Astrocyte (in vitro differentiated cells and primary cell): ENCODE measurements at places on chromosomes 1 and 21. TPM values are rescaled to one million over a fixed set of nuclear protein-coding genes. Genes with fewer than 3 reads are reported as not detected.
A peak's percentile ranks its signal among the peaks of the same experiment; 100 is the strongest.

Gene PLEKHO1
- 63.0 and 63.7 TPM in 2 replicates for total RNA-seq

Gene LHX8
- total RNA-seq: 0.48 and 0.52 TPM in 2 replicates

Gene ACADM
- 29.6 and 30.1 TPM in 2 replicates for total RNA-seq

Gene TCEA3
- 3.3 and 3.4 TPM in 2 replicates for total RNA-seq

DNA sequence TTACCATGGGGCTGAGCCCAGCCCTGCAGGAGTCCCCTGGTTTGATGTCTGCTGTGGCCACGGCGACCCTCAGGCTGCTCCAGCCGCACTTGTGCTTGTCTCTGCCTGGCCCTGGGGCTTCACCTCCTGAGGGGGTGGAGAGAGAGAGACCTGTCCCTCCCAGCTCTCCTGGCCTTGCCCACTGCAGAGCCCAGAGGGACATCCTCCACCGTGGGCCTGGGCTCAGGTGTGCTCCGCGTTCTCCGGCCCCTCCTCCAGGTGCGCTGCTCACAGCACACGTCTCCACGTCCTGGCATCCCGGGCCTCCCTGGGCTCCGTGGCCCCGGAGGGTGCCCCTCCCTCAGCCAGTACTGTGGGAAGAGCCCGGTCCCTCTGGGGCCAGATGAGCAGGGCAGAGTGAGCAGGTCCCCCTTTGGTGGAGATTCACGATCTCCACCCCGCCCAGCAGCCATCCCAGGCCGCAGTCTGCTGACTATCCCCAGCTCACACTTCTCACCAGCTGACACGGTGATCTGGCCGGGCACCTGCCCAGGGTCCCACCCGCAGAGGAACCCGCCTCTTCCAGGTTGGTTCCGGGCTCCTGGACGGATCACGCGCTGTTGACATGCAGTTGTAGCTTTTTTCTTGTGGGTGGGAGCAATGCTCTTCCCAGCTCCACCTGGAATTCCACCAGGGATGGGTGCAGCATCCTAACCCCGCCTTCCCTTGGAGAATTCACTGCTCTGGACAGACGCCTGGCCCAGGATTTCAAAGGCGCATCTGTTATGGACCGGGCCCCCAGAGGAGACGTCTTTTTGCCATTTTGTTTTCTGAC lies 41.8 kb upstream of the POFUT2 start:
- H3K27ac ChIP-seq: peak overlapping the region; percentile 45
- no peak overlapping the region for H3K4me3 ChIP-seq
- no peak for DNase-seq
- H3K4me1 ChIP-seq: peaks cover 32% of the 10 kb centered on the region
- H3K36me3 ChIP-seq: no peaks in the 10 kb centered on the region
- no peaks in the 10 kb centered on the region for H3K27me3 ChIP-seq

GRCh38 chr1:176691251-176692228 lies 228.6 kb downstream of the PAPPA2 start:
- no peaks in the 10 kb centered on the region for H3K27me3 ChIP-seq
- no peak overlapping the region for H3K27ac ChIP-seq
- no peaks in the 10 kb centered on the region for H3K36me3 ChIP-seq
- no peaks in the 10 kb centered on the region for H3K4me1 ChIP-seq

DNA sequence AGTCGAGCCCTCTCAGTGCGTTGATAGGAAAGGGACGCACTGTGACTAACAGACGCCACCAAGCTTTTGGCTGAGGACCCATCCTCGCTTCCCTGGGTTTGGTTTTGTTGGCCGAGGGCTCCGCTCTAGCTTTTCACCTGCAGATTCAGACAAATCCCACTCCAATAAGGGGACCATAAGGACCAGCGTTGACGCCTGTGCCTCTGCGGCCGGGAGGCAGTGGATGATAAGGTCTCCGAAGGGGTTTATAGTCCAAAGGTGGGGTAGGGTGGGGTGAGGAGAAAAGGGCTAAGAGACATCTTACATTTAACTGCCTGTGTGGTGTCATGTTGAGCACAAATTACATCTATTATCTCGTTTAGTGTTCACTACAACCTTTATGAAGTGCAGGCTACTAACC lies 760 bp downstream of the PEX14 start:
- peak overlapping the region; percentile 92 for H3K4me3 ChIP-seq
- H3K36me3 ChIP-seq: no peaks in the 10 kb centered on the region
- H3K27ac ChIP-seq: peak overlapping the region; percentile 70

DNA sequence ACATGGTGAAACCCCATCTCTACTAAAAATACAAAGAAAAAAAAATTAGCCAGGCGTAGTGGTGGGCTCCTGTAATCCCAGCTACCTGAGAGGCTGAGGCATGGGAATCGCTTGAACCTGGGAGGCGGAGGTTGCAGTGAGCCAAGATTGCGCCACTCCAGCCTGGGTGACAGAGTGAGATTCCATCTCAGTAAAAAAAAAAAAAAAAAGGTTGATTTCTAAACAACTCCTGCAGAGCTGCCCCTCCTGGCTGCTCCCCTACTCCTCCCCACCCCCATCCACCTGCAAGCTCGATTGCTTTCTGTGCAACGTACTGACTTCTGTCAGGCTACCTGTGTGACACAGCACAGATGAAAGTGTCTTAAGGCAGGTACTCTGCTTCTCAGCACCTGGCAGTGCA lies 13.3 kb downstream of the ETV3L start:
- no peaks in the 10 kb centered on the region for H3K27me3 ChIP-seq
- DNase-seq: no peak
- H3K27ac ChIP-seq: no peak overlapping the region
- H3K36me3 ChIP-seq: no peaks in the 10 kb centered on the region

GRCh38 chr1:58785442-58786058 lies 1.7 kb upstream of the JUN start:
- no peaks in the 10 kb centered on the region for H3K27me3 ChIP-seq
- DNase-seq: peak; percentile 60
- peaks cover 8% of the 10 kb centered on the region for H3K36me3 ChIP-seq
- H3K27ac ChIP-seq: peak overlapping the region; percentile 98
- peaks cover 12% of the 10 kb centered on the region for H3K4me1 ChIP-seq

GRCh38 chr1:31671147-31671546 lies 26.5 kb upstream of the PEF1 start:
- H3K27me3 ChIP-seq: no peaks in the 10 kb centered on the region
- no peak overlapping the region for H3K27ac ChIP-seq
- H3K4me3 ChIP-seq: no peak overlapping the region
- peaks cover 22% of the 10 kb centered on the region for H3K4me1 ChIP-seq

- no peaks in the 10 kb centered on the region for H3K27me3 ChIP-seq
- H3K36me3 ChIP-seq: no peaks in the 10 kb centered on the region
- no peak for DNase-seq
- H3K4me1 ChIP-seq: peaks cover 8% of the 10 kb centered on the region
Measured at GRCh38 chr1:232872738-232873137, 67.5 kb downstream of the MAP10 start.

GRCh38 chr1:206435445-206435844 lies 34.8 kb upstream of the IKBKE start:
- H3K36me3 ChIP-seq: peaks cover 13% of the 10 kb centered on the region
- H3K4me1 ChIP-seq: peaks cover 2% of the 10 kb centered on the region
- no peak for DNase-seq
- H3K4me3 ChIP-seq: no peak overlapping the region

GRCh38 chr1:169623132-169623926 lies 6.6 kb downstream of the SELP start:
- no peak for DNase-seq
- H3K4me1 ChIP-seq: no peaks in the 10 kb centered on the region
- H3K4me3 ChIP-seq: no peak overlapping the region
- no peaks in the 10 kb centered on the region for H3K36me3 ChIP-seq
- no peak overlapping the region for H3K27ac ChIP-seq

DNA sequence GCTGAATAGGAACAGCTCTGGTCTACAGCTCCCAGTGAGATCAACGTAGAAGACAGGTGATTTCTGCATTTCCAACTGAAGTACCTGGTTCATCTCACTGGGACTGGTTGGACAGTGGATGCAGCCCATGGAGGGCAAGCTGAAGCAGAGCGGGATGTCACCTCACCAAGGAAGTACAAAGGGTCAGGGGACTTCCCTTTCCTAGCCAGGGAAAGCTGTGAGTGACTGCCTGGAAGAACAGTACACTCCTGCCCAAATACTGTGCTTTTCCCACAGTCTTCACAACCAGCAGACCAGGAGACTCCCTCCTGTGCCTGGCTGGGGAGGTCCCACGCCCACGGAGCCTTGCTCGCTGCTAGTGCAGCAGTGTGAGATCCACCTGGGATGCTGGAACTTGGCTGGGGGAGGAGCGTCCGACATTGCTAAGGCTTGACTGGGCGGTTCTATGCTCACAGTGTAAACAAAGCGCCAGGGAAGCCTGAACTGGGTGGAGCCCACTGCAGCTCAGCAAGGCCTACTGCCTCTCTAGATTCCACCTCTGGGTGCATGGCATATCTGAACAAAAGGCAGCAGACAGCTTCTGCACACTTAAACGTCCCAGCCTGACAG lies 14.7 kb downstream of the CR1L start:
- no peaks in the 10 kb centered on the region for H3K4me1 ChIP-seq
- H3K27ac ChIP-seq: no peak overlapping the region
- DNase-seq: no peak
- H3K4me3 ChIP-seq: no peak overlapping the region

DNA sequence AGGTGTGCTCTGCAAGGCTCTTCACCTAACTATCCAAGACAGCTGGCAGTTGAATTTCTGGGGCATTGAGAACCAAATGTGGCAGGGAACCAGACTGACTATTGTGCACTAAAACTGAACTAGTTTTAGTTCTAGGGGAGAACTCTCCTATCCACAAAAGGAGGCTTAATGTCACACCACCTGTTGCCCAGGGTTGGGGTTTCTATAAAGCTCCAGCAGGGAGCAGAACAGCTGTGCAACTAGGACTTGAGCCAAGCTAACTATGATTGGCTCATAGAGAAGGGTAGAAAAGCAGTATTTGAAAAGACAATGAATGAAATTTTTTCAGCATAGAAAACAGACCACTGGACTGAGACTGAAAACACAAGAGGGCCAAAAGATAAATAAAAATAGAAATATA lies 53.3 kb upstream of the FGGY start:
- no peaks in the 10 kb centered on the region for H3K36me3 ChIP-seq
- DNase-seq: no peak
- H3K27me3 ChIP-seq: no peaks in the 10 kb centered on the region
- no peaks in the 10 kb centered on the region for H3K4me1 ChIP-seq
- no peak overlapping the region for H3K4me3 ChIP-seq

DNA sequence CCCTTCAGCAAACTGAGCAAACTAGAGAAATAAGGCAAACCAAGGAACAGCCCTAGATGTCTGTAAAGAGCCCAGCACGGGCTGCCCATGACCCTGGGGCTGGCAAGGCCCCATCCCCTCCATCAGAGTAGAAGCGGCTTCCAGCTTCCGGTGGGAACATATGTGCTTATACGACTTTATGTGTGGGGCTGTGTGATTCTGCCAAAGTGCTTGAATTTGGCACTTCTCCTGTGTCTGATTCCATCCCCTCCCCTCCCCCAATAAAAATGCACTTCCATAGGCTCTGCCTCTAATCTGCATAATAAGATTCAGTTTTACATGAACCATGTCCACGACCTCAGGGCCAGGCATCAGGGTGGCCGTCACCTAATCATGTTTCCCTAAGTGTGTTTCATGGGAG lies 236.6 kb downstream of the DSCAM start:
- no peaks in the 10 kb centered on the region for H3K4me1 ChIP-seq
- no peaks in the 10 kb centered on the region for H3K36me3 ChIP-seq
- no peak for DNase-seq
- H3K27ac ChIP-seq: no peak overlapping the region

- H3K36me3 ChIP-seq: no peaks in the 10 kb centered on the region
- DNase-seq: no peak
- no peaks in the 10 kb centered on the region for H3K4me1 ChIP-seq
- H3K27ac ChIP-seq: no peak overlapping the region
- no peaks in the 10 kb centered on the region for H3K27me3 ChIP-seq
Measured at GRCh38 chr1:181397845-181398244, 85.5 kb upstream of the CACNA1E start.

GRCh38 chr21:45976701-45977311 lies 4.8 kb upstream of the COL6A1 start:
- no peak for DNase-seq
- peaks cover 61% of the 10 kb centered on the region for H3K4me1 ChIP-seq
- H3K4me3 ChIP-seq: no peak overlapping the region
- no peaks in the 10 kb centered on the region for H3K36me3 ChIP-seq

DNA sequence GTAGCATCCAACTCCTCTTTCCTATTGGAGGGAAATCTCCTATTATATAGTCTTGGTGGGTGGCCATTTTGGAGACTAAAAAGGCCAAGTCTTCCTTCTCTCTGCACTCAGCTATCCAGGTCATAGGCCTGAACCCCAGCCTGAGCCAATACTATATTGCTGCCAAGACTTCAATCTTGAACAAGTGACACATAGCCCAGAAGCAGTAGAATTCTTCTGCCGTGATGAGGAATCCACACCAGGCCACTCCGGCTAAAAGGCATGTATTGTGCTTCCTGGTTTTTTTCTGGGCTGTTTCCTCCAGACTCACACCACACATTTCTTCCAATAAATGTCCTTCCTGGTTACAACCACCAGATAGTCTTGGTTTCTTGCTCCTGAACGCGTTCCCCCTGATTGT lies 43.0 kb downstream of the ATF3 start:
- no peak overlapping the region for H3K4me3 ChIP-seq
- H3K27ac ChIP-seq: peak overlapping the region; percentile 34
- H3K4me1 ChIP-seq: peaks cover 5% of the 10 kb centered on the region
- H3K27me3 ChIP-seq: no peaks in the 10 kb centered on the region
- peak; percentile 45 for DNase-seq

DNA sequence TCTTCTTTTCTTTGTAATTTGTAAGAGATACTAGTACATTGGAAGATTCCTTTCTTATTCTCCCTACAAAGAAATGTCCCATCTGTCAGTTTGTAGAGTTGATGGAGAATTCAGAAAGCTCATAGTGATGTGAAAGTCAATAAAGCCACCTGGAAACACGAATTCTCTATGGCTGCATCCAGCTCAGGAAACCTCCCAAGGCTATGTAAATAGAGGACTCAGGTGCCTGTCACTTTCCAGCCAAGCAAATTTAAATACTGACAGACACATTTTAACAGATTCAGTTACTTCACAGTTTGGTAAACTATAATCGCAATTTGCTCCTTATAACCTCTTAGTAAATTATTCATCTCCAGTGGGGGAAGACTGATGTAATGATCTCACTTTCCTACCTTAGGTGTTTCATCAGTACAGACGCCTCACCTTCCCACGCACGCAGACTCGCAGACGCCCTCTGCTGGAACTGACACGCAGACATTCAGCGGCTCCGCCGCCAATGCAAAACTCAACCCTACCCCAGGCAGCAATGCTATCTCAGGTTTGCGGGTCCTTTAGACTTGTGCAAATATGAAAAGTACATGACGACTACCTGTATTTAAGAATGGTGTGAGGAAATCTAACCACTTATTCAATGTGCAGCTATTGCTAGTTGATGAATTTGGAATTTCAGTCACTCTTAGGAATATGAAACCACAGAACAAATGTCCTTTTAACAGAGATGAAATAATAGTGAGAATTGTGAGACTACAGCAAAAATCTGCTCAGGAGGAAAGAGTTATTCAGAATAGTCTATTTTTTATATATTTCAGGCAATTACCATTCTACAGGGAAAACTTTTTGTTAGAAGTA lies 60.6 kb downstream of the PTPRC start:
- H3K27me3 ChIP-seq: no peaks in the 10 kb centered on the region
- no peaks in the 10 kb centered on the region for H3K4me1 ChIP-seq
- H3K27ac ChIP-seq: no peak overlapping the region
- peak; percentile 25 for DNase-seq
